Motor neuron (in vitro differentiated cells): ENCODE measurements at places on chromosomes 11 and 22.
A peak's percentile ranks its signal among the peaks of the same experiment; 100 is the strongest.

DNA sequence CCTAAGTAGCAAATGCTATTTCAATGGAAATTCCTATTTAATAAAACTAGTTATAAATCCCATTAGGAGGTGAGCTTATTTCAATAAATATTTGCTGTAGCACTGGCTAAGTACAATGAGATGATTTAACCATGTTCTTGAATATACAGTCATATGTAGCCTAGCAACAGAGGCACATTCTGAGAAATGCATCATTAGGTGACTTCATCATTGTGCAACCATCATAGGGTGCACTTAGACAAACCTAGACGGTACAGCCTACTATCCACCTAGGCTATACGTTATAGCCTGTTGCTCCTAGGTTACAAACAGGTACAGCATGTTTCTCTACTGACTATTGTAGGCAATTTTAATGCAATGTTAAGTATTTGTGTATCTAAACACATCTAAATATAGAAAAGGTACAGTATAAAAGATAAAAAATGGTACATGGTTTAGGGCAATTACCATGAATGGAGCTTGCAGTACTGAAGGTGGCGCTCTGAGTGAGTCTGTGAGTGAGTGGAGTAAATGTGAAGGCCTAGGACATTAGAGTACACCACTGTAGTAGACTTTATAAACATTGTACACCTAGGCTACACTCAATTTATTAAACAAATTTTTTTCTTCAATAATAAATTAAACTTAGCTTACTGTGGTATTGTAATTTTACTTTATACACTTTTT is 350.1 kb downstream of the CASP12 start:
- peak; percentile 60 for ATAC-seq

GRCh38 chr11:102757823-102758549 is 22.4 kb downstream of the MMP10 start:
- ATAC-seq = peak; percentile 17

DNA sequence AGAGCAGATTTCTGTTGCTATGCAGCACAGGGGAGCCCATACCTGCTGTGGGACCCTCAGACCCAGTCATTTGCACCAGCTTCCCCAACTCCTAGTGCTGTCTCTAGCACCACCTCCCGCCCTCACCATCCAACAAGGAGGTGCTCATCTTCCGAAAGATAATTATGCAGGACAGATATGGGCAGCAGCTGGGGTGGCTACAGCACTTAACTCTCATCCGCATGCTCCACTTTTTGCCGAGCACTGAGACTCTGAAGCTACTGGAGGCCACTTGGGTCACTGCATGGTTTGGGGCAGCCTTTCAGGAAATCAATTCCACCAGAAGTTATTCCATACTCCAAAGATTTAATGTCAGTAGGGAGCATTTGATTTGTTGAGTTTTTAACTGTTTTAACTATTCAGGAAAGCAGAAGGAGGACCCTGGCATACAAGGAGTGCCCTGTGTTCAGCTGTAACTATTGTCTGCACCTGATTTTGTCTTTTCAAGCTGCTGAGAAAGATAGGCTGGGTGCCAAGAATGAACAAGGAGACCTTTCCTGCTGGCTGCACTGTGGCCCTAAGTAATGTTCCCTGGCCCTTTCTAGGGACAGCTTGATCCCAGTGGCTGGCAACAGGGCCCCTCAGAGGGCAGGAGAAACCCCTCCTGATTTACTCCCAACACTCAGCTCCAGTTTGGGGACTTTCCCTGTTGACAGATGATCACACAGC is 67.3 kb upstream of the CSNK2A3 start:
- ATAC-seq = no peak

GRCh38 chr11:8690374-8691342 is 8.1 kb downstream of the RPL27A start:
- ATAC-seq = no peak

- ATAC-seq = no peak
Observed at GRCh38 chr11:71955898-71956456, 27.1 kb downstream of the RNF121 start.
